Thoracic aorta (tissue), 2 donors: ENCODE measurements at places on chromosomes 1 and 21.

GRCh38 chr1:194159941-194160340 lies 973.5 kb upstream of the B3GALT2 start:
- no peak for DNase-seq

DNA sequence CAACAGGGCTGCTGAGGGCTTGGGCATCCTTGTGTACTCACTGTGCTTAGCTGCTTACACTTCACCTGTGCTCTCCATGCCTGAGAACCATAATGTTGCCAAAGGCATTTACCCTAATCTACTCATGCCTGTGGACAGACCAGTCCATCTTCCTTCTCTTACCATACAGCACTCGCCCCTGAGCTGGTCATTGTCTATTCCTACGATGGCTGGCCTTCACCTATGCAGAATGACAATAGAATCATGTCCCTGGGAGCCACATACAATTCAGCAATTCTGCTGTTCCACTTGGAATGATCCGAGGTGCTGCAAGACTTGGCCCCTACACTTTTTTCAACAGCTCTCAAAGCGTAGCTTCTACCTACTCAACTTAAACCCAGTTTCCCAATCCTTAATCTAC lies 96.5 kb downstream of the PAPPA2 start:
- no peak for DNase-seq

DNA sequence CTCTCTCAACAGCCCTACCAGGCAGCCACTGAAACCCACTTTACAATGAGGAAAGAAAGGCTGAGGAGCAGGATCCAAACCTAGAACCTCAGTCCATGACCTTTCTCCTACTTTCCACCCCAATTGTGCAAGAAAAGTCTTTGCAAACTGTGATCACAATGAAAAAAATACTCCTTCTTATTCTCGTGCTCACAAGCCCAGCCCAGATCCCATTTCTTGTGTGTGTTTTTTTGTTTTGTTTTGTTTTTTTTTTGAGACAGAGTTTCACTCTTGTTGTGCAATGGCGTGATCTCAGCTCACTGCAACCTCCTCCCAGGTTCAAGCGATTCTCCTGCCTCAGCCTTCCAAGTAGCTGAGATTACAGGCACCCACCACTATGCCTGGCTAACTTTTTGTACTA lies 97.7 kb downstream of the CRYAA start:
- DNase-seq: no peak

- no peak for DNase-seq
Observed at GRCh38 chr1:2985067-2985561, 36.2 kb upstream of the ACTRT2 start.

GRCh38 chr1:18569811-18570545 lies 60.7 kb upstream of the PAX7 start:
- no peak for DNase-seq

GRCh38 chr1:114833421-114833820 lies 21.2 kb upstream of the SYCP1 start:
- no peak for DNase-seq

DNA sequence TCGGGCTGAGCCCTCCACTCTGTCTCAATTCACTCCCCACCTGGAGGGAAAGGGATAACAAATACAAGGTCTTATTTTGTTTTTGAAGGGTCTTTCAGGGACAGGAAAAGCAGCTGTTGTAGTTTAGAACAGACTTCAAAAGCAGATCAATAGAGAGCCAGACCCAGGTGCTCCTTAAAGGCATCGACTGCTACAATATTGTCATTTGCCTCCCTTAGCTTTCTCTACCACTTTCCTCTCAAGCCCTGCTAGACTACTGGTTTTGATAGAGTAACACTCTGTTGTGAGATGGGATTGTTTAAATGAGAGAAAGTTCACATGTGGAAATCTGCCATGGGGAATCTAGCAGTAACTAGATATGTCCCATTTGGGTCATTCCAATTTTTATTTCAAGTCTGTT lies 24.0 kb downstream of the RGS7 start:
- no peak for DNase-seq

GRCh38 chr1:87935130-87935529 lies 606.5 kb downstream of the LMO4 start:
- no peak for DNase-seq

DNA sequence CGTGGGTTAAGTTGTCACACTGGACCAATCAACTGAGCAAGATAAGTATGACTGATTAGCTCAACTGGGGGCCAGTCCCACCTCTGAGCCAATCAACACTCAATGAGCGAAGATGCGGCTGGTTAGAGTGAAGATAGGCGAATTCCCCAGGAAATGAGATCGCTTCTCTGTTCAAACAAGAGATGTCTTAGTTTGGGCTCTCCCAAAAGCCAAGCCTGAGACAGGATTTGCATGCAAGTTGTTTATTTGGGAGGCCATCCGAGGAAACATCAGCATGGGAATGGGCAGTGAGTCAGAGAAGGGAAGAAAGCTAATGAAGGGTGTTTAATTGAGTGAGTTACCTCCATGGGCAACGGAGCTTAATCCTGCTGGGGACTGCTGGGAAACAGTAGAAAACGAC lies 4.9 kb upstream of the GJB5 start:
- no peak for DNase-seq

DNA sequence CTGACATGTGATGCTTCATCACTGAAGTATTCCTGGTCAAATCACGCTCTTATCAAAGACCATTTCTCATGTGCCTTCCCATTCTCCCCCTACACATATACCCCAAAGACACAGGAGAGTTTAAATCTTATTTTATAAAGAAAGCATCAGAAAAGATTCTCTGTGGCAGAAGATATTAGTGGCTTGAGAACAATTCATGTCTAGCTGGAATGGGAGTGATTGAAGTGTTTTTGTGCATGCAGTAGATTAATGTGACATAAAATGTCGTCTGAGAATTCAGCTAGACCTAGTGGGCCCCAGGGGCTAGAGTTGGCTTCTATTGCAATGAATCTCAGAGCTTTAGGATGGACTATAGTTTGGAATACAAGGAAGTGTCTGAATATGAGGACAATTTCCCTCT lies 163.9 kb downstream of the HUNK start:
- no peak for DNase-seq

- no peak for DNase-seq
Observed at GRCh38 chr1:40383488-40384412, 10.2 kb downstream of the SMAP2 start.

GRCh38 chr1:31299365-31299764 lies 2.5 kb downstream of the ZCCHC17 start:
- no peak for DNase-seq

GRCh38 chr1:200525090-200525987 lies 95.2 kb downstream of the KIF14 start:
- DNase-seq: no peak

- DNase-seq: no peak
Observed at GRCh38 chr1:44266400-44267344, 53.4 kb downstream of the DMAP1 start.

DNA sequence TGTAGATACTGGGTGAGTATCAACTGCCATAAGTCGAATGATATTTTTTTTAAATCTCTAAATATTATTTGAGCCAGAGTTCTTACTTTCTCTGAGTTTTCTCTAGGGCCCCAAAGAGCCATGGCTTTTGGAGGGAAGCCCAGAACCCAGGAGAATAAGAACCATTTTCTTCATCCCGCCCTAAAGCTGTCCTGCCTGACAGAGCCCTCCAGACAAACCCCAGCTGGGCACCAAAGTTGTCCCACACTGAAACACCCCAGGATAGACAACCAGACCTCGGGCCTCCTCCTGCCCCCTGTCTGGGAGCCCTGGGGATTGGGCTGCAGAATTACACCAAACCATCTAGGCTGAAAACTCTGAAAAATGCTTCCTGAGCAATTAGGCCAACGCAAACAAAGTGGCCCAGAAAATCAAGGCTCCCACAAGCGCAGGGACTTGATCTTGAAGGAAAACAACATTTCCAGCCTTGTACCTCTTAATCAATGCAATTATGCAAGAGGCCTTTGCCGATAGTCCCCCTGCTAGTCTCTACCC lies 113.1 kb downstream of the RRAGC start:
- no peak for DNase-seq

GRCh38 chr1:96475903-96476302 lies 245.7 kb upstream of the PTBP2 start:
- no peak for DNase-seq

- DNase-seq: no peak
Observed at GRCh38 chr1:101410048-101410878, 173.4 kb downstream of the S1PR1 start.

DNA sequence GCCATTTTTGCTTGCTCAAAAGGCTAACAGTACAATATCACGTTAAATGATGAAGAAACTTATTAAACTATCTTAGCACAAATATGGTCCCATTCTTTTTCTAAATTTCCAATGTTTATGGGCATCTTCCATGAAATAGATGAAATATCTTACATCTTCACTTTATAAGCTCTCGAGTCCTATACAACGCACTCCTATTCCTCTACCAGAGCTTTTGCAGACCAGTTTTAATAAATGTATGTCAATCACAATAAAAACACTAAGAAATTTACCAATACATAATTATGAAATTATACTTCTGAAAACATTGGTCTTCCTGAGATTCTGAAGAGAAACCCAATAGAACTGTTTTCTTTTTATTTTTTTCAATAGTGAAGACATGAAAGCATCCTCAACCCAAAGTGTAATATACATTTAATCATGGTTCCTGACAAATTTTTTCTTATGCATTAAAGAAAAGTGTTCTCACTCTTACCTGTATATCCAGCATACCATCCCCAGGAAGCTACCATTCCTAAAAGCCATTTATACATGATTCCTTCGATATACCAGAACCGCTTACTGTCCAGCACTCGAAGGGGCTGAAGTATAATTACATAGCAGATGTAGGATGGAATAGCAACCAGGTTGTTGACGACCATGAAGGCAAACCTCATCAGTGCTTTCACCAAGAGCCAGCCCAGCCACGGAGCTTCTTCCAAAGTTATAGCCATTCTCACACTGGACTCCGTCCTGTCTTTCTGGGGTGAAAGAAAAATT lies 1.8 kb downstream of the LPGAT1 start:
- no peak for DNase-seq

DNA sequence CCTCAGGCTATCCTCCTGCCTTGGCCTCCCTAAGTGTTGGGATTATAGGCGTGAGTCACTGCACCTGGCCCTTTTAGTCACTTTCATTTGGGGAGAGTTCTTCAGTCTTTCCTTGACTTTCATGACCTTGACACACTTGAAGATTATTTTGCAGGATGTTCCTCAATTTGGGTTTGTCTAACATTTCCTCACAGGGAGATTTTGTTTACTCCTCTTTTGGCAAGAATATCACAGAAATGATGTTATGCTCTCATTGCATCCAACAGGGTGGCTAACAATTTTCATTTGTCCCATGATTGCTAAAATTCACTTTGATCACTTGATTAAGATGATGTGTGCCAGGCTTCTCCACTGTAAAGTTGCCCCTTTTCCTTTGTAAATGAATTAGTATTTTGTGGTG lies 164.0 kb downstream of the ADSS2 start:
- no peak for DNase-seq

DNA sequence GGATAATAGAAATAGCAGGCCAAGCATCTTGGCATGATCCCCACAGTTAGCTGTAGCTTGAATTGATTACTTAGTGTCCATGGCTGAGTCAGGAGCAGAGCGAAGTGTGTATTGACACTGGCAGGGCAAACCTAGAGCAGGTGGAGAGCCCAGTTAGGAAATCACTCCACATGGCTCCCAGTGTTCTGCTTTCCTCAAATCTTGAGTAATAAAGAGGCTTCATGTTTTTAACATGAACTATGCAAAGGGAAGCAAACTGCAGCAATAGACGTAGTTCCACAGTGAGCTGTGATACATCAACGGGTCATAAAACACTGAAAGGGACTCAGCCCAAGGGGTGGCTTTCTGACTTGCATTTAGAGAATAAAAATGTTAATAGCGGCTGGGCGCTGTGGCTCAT lies 28.9 kb downstream of the RHEX start:
- no peak for DNase-seq

GRCh38 chr1:201229095-201229494 lies 38.5 kb downstream of the IGFN1 start:
- DNase-seq: no peak
